ACHN (cell line): ENCODE measurements at places on chromosomes 1 and 21.

GRCh38 chr1:8439015-8439702 is 121.2 kb downstream of the SLC45A1 start:
- DNase-seq, result peak; percentile 53

- no peak for DNase-seq
Measured at GRCh38 chr1:21220815-21221214, 44.1 kb upstream of the EIF4G3 start.

DNA sequence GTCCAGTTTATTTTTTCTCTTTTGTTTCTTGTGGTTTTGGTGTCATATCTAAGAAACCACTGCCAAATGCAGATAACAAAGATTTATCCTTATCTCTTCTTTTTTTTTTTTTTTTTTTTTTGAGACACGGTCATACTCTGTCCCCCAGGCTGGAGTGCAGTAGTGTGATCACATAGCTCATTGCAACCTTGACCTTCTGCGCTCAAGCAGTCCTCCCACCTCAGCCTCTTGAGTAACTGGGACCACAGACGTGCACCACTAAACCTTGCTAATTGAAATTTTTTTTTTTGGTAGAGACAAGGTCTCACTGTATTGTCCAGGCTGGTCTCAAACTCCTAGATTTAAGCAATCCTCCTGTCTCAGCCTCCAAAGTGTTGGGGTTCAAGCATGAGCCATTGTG is 8.9 kb downstream of the SLC66A1 start:
- DNase-seq, result no peak

- DNase-seq, result no peak
Measured at GRCh38 chr1:153140484-153140883, 10.2 kb downstream of the SPRR2G start.

DNA sequence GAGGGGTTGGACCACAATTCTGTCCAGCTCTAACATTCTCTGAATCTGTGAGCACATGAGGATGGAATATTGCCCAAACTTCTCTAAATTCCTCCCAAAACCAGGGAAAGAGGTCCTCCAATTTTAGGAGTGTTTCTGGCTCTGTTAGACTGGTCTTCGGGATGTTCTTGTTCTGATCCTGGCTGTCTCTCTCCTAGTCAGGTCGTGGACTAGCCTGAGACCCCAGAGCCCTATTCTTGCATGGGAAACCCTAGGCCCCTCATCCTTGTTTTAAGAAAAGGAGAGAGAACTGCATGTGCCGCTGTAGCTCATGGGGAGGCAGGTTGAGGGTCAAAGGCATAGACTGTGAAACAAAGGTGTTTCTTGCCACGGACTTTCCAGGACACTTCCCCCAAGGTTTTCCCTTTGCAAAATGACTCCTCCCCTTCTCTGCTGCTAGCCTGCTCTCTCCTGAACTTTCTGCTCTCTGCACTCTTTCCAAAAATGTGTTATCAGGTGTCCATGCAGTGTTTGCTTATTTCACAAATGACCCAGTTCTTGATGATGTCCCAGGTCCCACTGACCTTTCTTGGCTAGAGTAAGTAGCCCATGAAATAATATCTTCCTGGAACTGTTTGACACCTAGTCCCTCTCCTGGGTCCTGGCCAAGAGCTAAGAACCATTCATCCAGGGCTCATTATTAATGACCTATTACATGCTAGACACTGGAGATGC is 29.3 kb upstream of the RD3 start:
- no peak for DNase-seq

GRCh38 chr1:205748403-205749233 is 1.4 kb downstream of the NUCKS1 start:
- DNase-seq, result peak; percentile 34

GRCh38 chr1:39643705-39644104 is 4.3 kb upstream of the HEYL start:
- no peak for DNase-seq

GRCh38 chr1:227759341-227760300 is 24.4 kb downstream of the SNAP47 start:
- peak; percentile 93 for DNase-seq

DNA sequence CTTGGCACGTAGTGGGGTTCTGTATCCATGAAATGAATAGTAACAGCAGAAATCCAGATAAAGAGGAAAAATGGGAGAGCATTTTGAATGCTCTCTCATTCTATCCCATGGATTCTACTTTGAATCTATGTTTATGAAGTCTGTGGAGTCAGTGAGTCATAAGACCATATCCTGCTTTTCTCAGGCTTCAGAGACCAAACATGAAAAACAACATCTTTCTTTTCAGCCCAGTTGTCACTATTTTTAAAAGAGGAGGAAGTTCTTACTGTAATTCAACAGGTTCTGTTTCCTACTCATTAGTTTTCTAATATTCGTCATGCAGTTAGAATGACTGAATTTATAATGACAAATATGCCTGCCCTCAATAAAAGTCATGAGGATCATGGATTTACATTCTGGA is 39.4 kb upstream of the CD55 start:
- no peak for DNase-seq

DNA sequence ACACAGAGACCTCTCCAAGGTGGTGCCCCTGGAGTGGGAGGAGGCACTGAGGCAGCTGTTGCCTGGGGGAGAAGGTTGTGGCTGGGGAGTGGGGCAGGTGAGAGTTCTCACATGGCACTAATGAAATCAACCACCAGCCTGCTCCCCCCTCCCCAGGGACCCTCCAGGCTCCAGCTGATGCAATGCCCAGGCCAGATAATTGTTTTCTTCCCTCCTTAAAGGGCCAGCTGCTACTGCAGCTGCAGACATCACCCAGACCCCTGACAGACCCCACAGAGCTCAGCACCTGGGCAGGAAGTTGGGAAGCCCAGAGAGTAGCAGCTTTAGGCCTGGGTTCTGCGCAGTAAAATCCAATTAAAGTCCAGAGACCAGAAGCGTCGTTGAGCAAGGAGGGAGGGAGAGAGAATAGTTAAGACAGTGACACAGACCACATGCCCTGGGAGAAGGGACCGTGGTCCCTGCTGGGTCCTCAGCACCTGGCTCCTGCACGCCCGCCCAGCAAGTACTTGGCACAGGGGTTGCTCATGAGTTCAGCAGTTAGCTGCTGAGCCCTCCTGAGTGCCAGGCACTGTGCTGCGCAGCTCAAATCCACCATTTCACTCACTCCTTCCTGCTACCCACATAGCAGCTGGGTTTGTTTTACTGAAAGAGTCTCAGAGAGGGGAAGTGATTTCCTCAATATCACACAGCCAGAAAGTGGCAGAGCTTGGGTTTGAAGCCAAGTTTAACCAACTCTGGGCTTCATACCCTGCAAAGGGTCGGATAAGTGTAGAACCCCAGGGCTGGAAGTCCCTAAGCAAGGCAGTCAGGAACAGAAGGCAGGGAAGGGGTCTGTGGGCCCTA is 1.9 kb downstream of the RIMS3 start:
- DNase-seq, result no peak

DNA sequence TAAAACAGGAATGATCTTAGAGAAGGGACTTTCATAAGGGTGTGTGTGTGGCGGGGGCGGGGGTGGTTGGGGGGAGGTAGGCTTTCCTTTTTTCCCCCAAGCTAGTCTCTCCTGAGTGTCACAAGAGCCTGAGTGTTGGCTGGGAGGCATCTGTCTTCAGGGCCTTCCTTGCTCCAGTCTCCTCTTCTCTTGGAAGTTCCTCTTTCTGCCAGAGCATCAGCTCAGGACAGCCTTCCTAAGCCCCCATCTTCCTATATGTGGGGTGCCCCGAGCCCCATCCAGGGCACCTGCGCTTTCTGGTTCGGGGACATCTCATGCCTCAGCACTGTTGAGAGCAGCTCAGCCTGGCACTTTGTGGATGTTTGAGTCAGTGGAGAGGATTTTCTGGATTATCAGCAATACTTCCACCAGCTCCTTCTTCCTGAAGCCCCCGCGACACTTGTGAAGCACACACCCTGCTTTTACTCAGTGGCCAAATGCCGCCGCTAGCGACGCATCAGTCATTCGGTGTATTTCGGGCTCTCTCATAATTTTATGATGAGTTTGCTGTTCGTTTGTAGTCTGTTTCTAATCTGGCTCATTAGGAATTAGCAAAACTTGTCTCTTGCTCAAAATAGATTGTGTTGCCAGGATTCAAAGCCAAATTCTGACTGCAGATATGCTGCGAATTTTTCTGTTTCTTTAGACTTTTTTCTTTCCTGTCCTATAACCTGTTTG is 61.7 kb downstream of the GALNT2 start:
- no peak for DNase-seq

GRCh38 chr1:2133879-2134215 is 60.7 kb downstream of the FAAP20 start:
- no peak for DNase-seq

- no peak for DNase-seq
Measured at GRCh38 chr1:98969798-98970490, 34.7 kb downstream of the PLPPR5 start.

GRCh38 chr1:230117694-230118093 is 50.7 kb downstream of the GALNT2 start:
- no peak for DNase-seq

- no peak for DNase-seq
Measured at GRCh38 chr1:203296460-203297073, 8.8 kb upstream of the BTG2 start.

DNA sequence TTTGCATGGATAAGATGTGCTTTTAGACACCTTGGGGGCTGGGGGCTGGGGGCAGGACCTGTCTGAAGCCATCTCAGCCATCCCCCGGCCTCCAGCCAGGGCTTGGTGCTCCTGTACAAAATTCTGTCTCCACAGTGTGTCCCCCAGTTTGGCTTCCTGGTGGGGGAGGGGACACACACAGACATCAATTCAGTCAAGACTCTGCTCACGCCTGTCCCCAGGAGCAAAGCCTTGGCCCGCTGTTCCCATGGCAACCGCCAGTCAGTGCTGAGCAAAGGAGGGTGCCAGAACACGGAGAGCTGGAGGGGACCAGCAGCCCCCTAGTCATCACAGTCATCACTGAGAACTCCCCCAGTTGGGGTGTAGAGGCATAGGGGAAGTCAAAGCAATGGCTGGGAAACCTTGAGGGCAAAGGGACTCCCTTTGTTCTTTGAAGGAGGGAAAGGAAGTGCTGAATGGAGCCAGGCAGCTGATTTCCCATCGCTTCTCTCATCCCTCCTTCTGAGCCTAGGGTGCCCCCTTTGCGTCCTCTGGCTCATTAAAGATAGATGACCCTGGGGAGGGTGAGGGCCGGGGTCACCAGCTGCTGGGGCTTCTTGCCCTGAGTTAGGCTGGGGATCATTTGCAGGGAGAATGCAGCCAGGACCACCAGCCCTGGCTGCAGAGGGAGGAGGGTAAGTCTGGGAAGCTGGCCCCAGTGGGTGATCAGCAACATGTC is 134.9 kb upstream of the IPO9 start:
- no peak for DNase-seq

GRCh38 chr1:8604041-8604945 is 213.1 kb downstream of the RERE start:
- DNase-seq, result peak; percentile 15
